CD8-positive, alpha-beta T cell (primary cell): ENCODE measurements at places on chromosomes 1 and 21.

DNA sequence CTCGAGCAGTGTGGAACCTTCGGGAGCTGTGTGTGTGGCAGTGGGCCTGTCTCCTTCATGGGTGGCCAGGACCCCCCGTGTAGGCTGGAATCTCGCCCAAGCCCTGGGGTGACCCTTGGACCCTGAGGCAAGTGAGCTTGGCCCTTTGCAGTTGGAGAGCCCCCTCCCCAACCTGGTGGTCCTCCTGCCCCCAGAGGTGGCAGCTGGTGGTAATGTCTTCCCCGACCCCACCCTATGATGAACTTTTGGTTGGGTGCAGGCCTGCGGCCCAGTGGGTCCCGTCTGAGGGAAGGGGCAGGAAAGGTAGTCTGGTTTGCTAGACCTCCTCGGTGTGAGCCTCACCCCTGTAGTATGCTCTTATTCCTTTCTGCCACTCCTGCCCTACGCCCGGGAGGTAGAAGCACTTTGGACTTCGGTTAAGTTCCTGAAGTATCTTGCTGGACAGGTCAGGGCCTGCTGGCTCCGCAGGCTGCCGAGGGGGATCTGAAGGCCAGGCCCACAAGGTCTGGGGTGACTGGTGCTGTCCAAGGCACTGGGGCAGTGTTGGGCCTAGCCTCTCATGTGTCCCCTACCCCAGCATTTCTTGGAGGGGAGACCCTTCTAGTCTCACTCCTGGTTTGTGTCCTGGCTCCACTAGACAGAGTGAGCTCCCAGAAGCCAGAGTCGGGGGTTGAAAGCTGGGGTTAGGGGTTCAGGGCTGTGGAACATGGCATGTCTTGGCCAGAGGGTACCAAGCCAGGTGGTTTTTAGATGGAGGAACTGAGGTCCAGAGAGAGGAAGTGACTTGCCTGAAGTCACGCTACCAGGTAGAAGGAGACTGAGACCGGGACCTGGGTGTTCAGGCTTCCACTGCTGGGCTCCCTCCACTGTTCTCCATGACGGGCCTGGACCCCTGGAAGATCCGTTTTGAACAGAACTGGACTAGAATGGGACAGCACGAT, 1.8 kb downstream of the ZNF362 start:
- no peak for DNase-seq

- DNase-seq: no peak
Measured at GRCh38 chr1:54301497-54301896, 101.5 kb downstream of the MRPL37 start.

DNA sequence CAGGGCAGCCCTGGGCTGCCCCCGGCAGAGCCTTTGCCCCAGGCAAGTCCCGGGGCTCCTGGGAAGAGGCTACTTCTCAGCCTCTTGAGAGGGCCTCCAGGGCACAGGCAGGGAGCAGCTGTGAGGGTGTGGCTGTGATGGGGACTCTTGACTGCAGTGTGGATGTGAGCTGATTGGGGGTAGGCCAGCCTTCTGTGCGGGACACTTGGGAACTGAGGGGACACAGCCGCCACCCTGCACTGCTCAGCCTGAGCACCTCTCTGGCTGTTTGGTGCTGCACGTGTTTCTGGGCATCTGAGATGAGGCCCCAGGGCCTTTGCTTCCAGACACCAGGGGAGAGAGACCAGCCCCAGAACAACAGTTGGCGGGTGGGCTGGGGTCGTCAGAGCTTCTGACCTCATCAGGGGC, 62.1 kb downstream of the SKI start:
- no peak for DNase-seq

GRCh38 chr1:185500001-185500626, 183.1 kb upstream of the IVNS1ABP start:
- no peak for DNase-seq

DNA sequence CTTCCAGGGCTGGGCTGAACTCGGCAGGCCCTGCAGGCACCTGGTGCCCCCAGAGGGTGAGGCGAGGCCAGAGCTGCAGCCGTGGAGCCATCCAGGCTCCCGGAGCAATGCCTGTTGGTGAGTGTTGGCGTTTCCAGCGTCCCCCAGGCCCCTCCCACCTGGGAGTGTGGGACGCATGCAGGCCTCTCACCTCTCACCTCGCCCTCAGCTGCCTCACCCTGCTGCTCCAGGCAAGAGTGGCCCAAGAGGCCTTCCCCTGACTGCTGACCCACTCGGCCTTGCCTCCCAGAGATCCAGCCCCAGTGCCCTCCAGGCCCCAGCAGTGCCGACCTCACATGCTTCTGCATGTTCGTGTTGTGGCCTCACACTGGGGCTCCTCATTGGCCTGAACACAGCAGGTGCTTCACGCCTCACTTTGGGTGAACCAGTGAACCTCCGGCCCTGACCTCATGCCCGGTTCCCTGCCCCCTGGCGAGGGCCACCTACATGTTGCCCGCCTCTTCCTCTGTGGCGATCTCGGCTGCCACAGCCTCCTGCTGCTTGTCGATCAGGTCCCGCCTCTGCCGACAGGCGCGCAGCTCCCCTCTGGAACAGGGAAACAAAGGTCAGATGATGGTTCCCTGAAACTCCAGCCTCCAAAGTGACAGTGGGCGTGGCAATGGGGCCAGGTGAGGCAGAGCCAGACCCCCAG, 17.0 kb downstream of the CFAP74 start:
- DNase-seq: no peak

DNA sequence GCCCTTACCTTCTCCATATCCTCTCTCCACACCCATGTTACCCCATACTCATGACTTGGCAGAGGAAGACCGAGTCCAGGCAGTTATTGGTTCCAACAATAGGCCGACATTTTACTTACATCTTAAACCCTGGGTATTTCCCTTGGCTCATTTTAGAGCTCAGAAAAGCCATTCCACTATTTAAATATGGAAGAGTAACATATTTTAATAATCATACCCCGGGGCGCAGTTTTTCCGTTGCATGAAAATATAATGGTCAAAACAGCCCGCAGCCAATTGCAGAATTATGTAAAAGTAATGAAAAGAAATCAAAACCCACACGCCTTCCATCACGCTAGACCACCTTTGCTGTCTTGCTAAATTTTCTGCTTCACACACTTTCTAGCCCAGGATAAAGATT, 48.5 kb downstream of the KAZN start:
- DNase-seq: no peak

- DNase-seq: no peak
Measured at GRCh38 chr1:230819976-230820375, 48.3 kb downstream of the C1orf198 start.

DNA sequence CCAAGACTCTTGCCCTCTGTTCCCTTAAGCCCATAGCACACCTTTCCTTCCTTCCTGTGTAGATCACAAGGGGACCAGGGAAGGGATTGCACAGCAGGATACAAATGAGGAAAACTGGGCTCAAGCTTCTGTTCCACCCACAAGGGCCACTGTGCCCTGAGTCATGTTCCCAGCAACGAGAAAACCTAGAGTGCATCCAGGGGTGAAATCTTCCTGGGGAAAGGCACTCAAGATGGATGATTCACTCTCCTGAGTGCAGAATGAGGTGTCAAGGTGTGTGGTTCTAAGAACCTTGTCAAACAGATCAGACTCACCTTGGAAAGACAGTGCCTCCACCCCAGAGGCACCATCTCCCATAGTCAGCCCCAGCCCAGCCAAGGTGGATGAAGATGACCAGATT, 40.7 kb upstream of the EYA3 start:
- no peak for DNase-seq

GRCh38 chr1:10852998-10853520, 56.6 kb upstream of the CASZ1 start:
- DNase-seq: no peak

DNA sequence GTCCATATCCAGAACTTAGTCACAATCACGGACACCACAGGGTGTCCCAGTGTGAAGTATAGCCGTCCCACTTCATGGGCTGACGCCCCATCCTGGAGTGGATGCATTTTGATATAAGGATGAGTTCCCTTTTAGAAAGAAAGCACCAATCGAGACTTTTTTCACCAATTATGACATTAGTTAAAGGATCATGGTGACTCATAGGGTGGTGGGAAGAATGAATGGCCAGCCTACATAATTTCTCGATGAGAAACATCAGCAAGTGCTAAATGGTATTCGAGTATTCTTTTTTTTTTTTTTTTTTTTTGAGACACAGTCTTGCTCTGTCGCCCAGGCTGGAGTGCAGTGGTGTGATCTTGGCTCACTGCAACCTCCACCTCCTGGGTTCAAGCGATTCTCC, 38.5 kb upstream of the USP1 start:
- DNase-seq: no peak

DNA sequence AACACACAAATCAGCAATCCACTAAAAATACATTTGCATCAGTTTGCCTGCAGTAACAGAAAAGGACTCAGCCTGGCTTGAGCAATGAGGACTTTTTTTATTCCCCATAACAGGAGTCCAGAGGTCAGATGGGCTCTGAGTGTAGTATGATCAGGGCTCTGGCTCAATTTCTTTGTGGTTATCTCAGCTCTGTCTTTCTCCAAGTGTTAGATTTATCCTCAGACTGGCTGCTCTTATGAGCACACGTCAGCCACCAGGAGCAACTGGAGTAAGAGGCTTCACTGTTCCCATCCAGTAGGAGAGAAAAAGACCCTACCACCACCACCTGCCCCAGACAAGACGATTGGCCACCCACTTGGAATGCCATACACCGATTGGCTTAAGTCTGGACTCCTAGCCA, 36.2 kb upstream of the KLHDC7A start:
- DNase-seq: no peak

- DNase-seq: peak; percentile 38
Measured at GRCh38 chr1:54944610-54945392, 35.6 kb upstream of the TMEM61 start.

DNA sequence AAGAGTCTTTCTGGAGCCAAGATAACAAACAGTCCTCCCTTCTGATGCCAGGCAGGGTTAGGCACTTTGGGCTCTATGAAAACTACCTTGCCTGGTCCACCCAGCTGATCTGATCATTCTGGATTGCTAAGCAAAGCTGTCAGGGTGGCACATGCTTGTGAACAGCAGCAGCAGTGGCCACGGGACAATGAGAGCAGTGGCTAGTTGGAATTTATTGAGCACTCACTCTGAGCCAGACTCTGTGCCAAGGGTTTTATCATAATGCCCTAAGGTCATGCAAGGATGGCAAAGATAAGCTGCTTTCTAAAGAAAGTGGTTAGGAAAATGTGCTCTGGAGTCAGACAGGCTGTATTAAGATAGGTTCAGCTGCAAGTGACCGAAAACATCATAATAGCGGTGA, 390.4 kb upstream of the VAMP3 start:
- DNase-seq: peak; percentile 9

DNA sequence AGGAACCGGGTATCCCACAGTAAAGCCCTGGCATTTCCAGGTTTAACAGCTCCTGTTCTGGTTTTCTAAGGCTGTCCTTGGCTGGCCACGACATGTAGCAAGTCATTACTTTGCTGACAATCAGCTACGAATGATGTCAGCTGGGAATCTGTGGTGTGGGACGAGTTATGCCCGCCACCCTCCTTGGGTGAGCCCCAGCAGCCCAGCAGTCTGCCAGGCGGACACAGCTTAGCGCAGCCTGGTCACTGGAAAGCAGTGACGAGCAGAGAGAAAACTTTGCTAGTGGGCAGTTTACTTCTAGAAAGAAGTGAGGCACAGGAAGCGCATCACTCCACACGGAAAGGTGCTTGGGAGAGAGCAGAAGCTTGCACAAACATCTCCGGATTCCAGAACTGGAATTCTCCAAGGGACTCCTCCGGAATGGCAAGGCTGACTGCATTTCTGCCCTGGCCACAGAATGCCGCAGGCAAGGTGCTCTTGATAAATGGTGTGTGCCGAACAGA, 15.5 kb upstream of the ZNF436 start:
- DNase-seq: no peak

GRCh38 chr1:181383695-181384094, 99.6 kb upstream of the CACNA1E start:
- no peak for DNase-seq
